Uterus (tissue), 4 donors: ENCODE measurements at places on chromosomes 11 and 22. TPM values are rescaled to one million over a fixed set of nuclear protein-coding genes. Genes with fewer than 3 reads are reported as not detected.

The TBX10 gene
- total RNA-seq: not detected

The NAALADL1 gene
- 37.1 TPM for total RNA-seq

DNA sequence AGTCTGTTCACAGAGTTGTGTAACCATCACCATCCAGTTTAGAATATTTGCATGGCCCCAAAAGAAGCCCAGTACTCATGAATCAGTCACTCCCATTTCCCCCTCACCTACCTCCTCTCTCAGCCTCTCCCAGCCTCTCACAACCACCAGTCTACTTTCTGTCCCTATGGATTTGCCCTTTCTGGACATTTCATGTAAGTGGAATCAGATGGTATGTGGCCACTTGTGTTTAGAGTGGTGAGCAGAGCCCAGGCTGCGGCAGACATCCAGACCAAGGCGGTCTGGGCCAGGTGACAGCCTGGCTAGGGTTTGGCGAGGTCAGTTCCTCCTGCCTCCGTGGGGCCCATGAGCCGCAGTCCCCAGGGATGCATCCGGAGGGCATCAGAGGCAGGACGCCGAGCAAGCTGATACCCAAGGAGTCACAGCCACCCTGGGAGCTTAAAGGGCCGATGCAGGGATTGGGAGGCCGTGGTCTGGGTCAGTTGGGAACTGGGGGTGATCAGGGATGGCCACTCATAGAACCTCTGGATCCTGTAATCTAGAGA lies 53.3 kb upstream of the CLDN5 start:
- H3K4me3 ChIP-seq: no peak overlapping the region
- H3K4me1 ChIP-seq: no peaks in the 10 kb centered on the region
- no peaks in the 10 kb centered on the region for H3K27me3 ChIP-seq
- no peaks in the 10 kb centered on the region for H3K36me3 ChIP-seq
- DNase-seq: no peak

The SAA1 gene
- 3.3 TPM for total RNA-seq

- no peaks in the 10 kb centered on the region for H3K36me3 ChIP-seq
- no peak overlapping the region for H3K4me3 ChIP-seq
- no peak for DNase-seq
- H3K4me1 ChIP-seq: no peaks in the 10 kb centered on the region
- no peaks in the 10 kb centered on the region for H3K27me3 ChIP-seq
- no peak overlapping the region for H3K27ac ChIP-seq
Measured at GRCh38 chr11:35231076-35231860, 92.3 kb downstream of the CD44 start.

DNA sequence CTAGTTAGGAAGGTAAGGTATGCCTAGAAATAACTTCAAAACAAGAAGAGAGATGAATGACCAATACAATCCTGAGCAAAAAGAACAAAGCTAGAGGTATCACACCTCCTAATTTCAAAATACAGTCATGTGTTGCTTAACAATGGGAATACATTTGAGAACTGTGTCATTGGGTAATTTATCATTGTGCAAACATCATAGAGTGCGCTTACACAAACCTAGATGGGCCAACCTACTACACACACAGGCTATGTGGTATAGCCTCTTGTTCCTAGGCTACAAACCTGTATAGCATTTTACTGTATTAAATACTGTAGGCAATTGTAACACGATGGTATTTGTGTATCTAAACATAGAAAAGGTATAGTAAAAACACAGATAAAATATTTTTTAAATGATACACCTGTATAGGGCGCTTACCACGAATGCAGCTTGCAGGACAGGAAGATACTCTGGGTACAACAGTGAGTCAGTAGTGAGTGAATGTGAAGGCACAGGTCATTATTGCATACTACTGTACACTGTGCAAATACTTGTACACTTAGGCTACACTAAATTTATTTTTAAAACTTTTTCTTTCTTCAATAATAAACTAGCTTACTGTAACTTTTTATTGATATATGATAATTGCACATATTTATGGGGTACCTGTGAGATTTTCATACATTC lies 48.2 kb downstream of the STK33 start:
- DNase-seq: no peak
- H3K27me3 ChIP-seq: no peaks in the 10 kb centered on the region
- no peaks in the 10 kb centered on the region for H3K4me1 ChIP-seq
- H3K36me3 ChIP-seq: no peaks in the 10 kb centered on the region
- H3K4me3 ChIP-seq: no peak overlapping the region

DNA sequence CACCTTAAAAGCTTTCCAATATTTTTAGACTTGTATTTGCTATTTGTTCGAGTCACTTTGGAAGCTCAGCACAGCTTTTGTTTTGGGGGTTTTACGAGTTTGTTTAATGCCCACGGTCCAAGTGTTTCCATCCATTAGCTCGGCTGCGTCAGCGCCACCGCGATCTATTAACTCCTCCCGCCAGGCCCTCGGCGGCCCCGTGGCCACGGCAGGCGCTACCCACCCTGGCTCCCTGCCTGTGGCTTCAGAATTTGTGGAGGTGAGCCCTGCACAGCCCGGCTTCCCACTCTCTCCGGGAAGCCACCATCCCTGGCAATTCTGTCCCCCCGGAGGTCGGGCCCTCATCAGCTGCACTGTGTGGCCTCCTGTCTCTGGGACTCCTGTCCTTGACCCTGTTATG lies 648.5 kb downstream of the BRD1 start:
- DNase-seq: no peak
- H3K36me3 ChIP-seq: no peaks in the 10 kb centered on the region
- H3K27me3 ChIP-seq: no peaks in the 10 kb centered on the region
- H3K27ac ChIP-seq: no peak overlapping the region

The BDNF gene
- total RNA-seq: not detected

DNA sequence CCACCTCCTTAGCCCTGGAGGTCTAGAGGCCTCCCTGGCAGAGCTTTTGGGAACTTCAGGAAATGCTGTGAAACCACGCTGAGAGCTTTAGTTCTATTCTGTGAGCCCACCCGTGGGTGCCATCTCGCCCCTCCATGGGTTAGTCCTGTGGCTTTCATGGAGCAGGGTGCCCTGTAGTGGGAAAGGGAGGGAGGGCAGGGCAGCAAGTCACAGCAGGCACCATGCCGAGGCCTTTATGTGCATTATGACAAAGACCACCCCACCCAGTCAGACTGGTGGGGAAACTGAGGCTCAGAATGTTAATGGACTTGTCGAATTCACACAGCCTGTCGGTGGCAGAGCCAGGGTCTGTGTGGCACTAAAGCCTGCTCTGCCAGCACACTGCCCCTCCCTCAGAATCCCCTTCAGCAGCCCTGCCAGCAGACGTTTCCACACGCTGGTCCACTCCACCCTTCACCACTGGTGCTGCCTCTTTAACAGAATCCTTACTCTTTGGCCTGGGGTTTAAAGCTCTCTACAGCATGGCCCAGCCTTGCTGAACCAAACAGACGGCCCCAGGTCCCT lies 13.4 kb downstream of the TMPRSS13 start:
- H3K27ac ChIP-seq: no peak overlapping the region
- H3K4me1 ChIP-seq: no peaks in the 10 kb centered on the region
- no peaks in the 10 kb centered on the region for H3K27me3 ChIP-seq
- H3K36me3 ChIP-seq: no peaks in the 10 kb centered on the region
- no peak overlapping the region for H3K4me3 ChIP-seq
- DNase-seq: no peak

DNA sequence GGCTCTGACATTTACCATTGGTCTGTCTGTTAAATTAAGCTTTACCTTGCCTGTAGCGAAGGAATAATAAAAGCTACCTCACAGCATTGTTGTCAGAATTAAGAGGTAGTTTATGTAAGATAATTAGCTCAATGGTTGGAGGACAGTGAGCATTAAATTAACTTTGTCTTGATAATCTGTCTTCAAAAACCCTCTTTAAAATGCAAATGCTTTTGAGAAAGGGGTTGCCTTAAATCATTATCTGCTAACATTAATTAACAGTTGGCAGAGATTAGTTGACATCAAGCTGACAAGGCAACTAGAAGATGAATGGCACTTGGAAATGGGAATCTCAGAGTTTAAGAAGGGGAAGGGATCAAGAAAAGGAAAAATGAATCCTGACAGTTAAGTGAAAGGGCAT lies 761.1 kb upstream of the ARHGAP42 start:
- H3K27me3 ChIP-seq: no peaks in the 10 kb centered on the region
- no peaks in the 10 kb centered on the region for H3K36me3 ChIP-seq
- H3K4me3 ChIP-seq: no peak overlapping the region
- DNase-seq: no peak
- no peaks in the 10 kb centered on the region for H3K4me1 ChIP-seq
- no peak overlapping the region for H3K27ac ChIP-seq

DNA sequence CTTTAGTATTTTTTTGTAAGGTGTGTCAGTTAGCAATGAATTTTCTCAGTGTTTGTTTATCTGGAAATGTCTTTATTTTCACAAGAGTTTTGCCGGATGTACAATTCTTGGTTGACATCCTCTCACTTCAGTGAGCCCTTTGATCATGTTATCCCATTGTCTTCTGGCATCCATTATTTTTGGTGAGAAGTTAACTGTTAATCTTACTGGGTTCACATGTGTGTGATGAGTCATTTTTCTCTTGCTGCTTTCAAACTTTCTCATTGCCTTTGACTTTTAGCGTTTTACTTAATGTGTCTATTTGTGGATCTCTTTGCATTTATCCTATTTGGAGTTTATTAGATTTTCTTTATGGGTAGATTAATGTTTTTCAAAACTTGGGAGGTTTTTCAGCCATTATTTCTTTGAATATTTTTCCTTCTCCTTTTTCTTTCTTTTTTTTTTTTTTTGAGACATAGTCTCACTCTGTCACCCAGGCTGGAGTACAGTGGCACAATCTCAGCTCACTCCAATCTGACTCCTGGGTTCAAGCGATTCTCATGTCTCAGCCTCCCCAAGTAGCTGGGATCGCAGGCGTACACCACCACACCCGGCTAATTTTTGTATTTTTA lies 100.5 kb upstream of the RRM1 start:
- no peak overlapping the region for H3K27ac ChIP-seq
- no peaks in the 10 kb centered on the region for H3K4me1 ChIP-seq
- DNase-seq: no peak
- H3K27me3 ChIP-seq: no peaks in the 10 kb centered on the region
- no peaks in the 10 kb centered on the region for H3K36me3 ChIP-seq

The LRRC10B gene
- total RNA-seq: 1.6 TPM

DNA sequence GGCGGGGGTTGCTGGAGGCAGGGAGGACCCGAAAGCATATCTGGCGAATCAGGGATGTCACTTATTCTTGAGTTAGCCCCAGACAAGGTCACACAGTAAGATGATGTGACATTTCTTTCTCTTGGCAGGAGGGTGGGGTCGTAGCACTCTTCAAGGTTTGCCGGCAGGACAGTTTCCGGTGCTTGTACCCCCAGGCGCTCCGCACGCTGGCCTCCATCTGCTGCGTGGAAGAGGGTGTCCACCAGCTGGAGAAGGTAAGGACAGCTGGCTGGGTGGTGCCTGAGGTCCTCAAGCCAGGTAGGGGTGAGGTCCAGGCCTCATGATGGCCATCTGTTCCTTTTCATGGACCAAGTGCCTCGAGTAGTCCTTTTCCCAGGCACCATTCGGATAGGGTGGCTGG lies 86.0 kb downstream of the INSC start:
- H3K27me3 ChIP-seq: no peaks in the 10 kb centered on the region
- no peak overlapping the region for H3K4me3 ChIP-seq
- H3K36me3 ChIP-seq: no peaks in the 10 kb centered on the region

DNA sequence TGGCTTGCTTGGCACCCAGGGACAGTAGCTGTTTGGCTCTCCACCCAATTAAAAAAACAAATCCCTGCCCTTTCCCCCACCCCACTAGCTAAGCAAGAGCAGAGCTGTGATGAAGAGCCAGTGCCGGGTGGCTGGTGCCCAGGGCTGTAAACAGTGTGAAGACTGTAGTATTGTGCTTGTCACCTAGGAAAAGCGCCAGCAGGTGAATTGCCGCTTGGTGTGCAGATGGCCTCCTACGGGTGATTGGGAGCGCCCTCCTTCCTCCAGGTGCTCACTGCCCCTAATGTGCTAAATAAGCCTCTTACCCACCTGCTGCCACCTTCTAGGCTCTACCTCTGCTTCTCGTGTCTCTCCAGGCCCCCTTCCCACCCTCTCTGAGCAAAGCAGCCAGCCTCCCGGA lies 18.4 kb upstream of the RAPSN start:
- H3K36me3 ChIP-seq: no peaks in the 10 kb centered on the region
- peak overlapping the region; percentile 67 for H3K27ac ChIP-seq
- H3K27me3 ChIP-seq: no peaks in the 10 kb centered on the region
- H3K4me1 ChIP-seq: peaks cover 8% of the 10 kb centered on the region
- no peak for DNase-seq

The GUCY1A2 gene
- total RNA-seq: 22.6 TPM

- DNase-seq: no peak
- no peaks in the 10 kb centered on the region for H3K27me3 ChIP-seq
- no peak overlapping the region for H3K27ac ChIP-seq
- no peaks in the 10 kb centered on the region for H3K36me3 ChIP-seq
- H3K4me3 ChIP-seq: no peak overlapping the region
- H3K4me1 ChIP-seq: no peaks in the 10 kb centered on the region
Measured at GRCh38 chr11:113628912-113629311, 77.2 kb downstream of the TMPRSS5 start.

DNA sequence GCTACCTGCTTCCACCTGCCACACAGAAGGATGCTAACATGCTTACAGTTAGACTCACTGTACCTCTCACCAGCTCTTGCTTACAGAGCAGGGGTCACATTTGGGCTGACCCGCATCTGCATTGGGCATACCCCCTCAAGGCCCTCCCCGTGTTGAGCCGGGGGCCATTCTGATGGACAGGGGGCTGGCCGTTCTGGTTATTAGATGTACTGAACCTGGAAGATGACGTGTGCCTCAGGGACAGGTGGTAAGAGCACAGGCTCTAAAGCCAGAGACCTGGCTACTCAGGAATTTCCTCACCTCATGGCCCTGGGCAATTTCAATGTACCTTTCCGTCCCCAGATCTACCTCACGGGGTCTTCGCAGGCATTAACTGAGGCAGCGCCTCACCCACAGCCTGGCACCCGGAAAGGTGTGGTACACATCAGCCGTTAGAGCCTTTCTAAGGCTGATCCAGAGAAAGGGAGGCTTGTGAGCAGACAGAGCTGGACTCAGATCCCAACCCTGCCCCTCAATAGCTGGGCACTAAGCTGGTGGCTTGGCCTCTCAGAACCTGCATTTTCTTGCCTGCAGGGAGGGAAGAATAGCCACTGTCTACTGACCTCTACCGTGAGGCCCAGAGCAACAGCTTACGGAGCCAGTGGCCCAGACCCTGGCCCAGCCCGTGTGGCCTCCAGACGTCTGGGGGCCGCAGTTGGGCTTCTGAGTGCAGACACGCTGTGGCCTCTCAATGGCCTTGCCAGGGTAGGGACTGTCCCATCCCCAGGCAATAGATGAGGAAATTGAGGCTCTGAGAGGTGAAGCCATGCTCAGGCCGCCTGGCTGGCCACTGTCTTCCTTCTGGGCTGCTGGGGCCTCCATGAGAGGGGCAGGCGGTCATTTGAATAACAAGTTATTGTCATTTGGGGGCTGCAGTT lies 100.6 kb downstream of the MORC2 start:
- no peak for DNase-seq
- H3K27ac ChIP-seq: no peak overlapping the region
- no peak overlapping the region for H3K4me3 ChIP-seq
- no peaks in the 10 kb centered on the region for H3K27me3 ChIP-seq
- no peaks in the 10 kb centered on the region for H3K4me1 ChIP-seq

The MRGPRX3 gene
- total RNA-seq: not detected
